Smooth muscle cell of bladder (primary cell): ENCODE measurements at places on chromosomes 13 and 19. TPM values are rescaled to one million over a fixed set of nuclear protein-coding genes. Genes with fewer than 3 reads are reported as not detected.

Gene C19orf73
- total RNA-seq = 0.28 and 0.83 TPM in 2 replicates

Gene PDCD2L
- 7.5 and 8.2 TPM in 2 replicates for total RNA-seq

Gene DACH1
- total RNA-seq = 0.28 TPM in 1 of 2 replicates, not detected in the other

Gene SULT2B1
- total RNA-seq = 0.09 and 0.28 TPM in 2 replicates

Gene BORA
- total RNA-seq = 1.4 and 2.1 TPM in 2 replicates

Gene SHD
- not detected in 2 replicates for total RNA-seq

Gene RDH8
- not detected in 2 replicates for total RNA-seq

Gene LILRB4
- not detected in 2 replicates for total RNA-seq

Gene THSD8
- total RNA-seq = 0.46 TPM in 1 of 2 replicates, not detected in the other
